Hematopoietic multipotent progenitor cell treated with erythropoietin and hydrocortisone succinate and interleukin-3 and kit ligand, for 4 days (in vitro differentiated cells): ENCODE measurements at places on chromosomes 5 and 9.
A peak's percentile ranks its signal among the peaks of the same experiment; 100 is the strongest.

DNA sequence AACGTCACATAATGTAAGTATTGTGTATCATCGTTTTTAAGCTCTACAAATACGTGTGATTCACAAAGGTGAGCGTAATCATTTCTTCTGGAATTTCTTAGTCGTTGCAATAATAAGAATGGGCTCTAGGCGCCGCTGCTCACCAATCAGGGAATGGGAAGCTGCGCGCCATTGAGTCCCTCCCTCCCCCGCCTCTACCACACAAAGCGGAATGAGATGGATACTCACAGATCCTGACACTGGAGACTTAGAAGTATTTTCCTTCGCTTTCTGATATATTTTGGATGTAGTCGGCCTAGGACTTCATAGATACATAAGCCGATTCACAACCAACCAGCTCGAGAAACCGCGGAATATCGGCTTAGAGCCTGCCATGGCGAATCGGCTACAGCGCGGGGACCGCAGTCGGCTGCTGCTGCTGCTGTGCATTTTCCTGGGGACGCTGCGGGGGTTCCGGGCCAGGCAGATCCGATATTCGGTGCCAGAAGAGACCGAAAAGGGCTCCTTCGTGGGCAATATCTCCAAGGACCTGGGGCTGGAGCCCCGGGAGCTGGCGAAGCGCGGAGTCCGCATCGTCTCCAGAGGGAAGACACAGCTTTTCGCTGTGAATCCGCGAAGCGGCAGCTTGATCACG, at the start of gene PCDHGA11:
PCDHGA11 (plus strand) TSS at position 197 of the 634 bp plus-strand sequence; CDS start at position 374, 177 bp downstream.
- peak; percentile 75 for DNase-seq

GRCh38 chr9:124045830-124046177, 34.2 kb downstream of the LHX2 start:
- no peak for DNase-seq

- DNase-seq = no peak
These were observed 24.7 kb downstream of the DAP start for GRCh38 chr5:10736354-10736753.

DNA sequence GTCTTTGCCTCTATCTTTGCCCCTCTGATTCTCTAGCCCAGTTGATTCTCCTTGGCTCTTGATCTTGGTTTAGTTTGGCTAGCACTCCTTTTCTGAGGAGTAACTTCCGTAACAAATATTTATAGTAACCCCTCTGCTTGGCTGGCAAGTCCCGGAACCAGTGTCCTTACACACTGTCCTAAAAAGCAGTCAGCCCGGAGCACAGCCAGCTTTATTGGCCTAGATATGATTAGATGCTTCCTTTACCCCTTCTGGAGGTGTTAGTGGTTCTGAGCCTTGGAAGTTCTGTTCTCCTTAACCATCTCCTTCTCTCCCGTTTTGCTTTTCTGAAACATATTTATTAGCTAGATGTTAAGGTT, 17.0 kb upstream of the MSMP start:
- no peak for DNase-seq

- DNase-seq = no peak
These were observed 62.0 kb upstream of the RNU6ATAC start for GRCh38 chr9:134226221-134226930.

DNA sequence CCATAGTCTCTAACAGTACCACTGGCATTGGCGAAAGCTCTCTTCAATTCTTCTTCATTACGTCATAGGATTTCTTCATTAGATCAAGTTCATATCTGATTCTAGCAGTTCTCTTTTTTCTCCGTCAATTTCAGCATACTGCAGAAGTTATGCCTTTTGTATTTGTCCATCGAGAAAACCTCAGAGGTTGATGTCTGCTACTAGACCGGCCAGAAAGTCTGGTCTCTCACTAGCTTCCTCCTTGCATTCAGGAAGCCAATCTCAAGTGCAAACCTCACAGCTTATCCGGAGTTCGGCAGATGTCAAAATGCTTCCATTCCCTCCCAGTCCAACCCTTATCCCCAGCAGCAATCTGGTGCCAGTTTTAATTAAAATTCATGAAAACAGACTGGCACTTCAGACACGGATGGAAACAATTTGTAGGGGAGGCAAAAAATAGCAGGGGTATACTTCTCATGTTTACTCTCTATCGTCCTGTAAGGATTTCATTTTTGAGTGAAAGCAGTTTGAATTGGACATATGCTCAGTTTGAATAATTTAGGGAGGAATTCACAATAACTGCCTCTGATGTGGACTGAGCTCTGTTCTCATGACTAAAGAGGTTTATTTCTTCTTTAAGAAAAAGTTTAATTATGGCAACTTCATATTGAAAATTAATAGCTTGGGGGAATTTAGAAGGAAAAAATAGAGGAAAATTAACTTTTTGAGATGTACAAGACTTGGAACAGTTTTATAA, 56.4 kb upstream of the TMC1 start:
- DNase-seq = peak; percentile 85

DNA sequence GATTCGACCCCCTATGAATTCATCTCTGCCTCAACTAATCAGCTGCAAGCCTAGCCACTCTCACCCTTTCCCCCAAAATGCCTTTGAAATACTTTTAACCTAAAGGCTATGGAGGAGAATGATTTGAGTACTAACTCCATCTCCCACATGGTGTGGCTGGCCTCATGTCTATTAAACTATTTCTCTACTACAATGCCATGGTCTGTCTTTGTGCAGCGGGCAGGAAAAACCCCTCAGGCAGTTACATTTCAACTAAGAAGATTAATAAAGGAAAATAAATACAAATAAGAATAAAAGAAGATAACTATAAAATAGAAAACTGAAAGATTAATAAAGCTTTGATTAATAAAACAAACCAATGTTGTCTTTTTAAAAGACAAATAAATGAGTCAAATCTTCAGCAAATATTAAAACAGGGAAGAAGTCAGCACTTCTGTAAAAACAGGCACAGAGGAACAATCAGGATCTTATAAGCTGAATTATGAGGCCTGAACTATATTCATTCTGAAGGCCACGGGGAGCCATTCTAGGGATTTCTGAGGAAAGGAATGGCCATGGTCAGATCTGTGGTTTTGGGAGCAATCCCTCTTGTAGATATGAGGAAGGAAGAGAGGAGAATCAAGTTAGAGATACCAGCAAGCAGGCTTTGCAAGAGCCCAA, 116.1 kb upstream of the SLC12A2 start:
- DNase-seq = no peak

DNA sequence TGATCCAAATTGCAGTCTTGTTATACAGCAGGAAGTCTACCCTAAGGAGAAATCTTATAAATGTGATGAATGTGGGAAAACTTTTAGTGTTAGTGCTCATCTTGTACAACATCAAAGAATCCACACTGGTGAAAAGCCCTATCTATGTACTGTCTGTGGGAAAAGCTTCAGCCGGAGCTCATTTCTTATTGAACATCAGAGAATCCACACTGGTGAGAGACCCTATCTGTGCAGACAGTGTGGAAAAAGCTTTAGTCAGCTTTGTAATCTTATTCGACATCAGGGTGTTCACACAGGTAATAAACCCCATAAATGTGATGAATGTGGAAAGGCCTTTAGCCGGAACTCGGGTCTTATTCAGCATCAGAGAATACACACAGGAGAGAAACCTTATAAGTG, 10.4 kb downstream of the ZNF189 start:
- peak; percentile 22 for DNase-seq

GRCh38 chr9:136949239-136949816, 2.7 kb upstream of the LCN12 start:
- DNase-seq = no peak
